Muscle of back (tissue), 13 donors: ENCODE measurements at places on chromosomes 13 and 19. TPM values are rescaled to one million over a fixed set of nuclear protein-coding genes. Genes with fewer than 3 reads are reported as not detected.
A peak's percentile ranks its signal among the peaks of the same experiment; 100 is the strongest.

- DNase-seq = no peak
These were observed 184.6 kb upstream of the SOX1 start for GRCh38 chr13:111882351-111882750.

DNA sequence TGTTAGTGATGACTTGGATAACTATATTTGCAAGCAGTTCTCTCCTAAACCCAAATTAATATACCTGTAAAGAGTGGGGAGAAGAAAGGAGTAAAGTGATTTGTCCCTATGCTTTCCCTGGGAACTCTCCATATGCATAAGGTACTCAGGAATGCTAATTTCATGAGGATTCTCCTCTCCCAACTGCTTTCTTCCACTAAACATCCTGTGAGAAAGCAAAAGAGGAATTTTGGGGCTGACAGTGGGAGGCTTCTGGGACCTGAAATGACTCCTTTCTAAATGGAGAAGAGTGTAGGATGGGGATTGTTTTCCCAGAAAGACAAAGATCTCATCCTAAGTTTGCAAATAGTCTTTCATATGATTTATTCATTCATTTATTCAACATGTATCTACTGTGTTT lies 250.5 kb downstream of the TDRD3 start:
- DNase-seq = no peak

Gene CRX
- not detected for polyA plus RNA-seq

GRCh38 chr13:113499936-113500335 lies 9.4 kb upstream of the DCUN1D2 start:
- no peak for DNase-seq

DNA sequence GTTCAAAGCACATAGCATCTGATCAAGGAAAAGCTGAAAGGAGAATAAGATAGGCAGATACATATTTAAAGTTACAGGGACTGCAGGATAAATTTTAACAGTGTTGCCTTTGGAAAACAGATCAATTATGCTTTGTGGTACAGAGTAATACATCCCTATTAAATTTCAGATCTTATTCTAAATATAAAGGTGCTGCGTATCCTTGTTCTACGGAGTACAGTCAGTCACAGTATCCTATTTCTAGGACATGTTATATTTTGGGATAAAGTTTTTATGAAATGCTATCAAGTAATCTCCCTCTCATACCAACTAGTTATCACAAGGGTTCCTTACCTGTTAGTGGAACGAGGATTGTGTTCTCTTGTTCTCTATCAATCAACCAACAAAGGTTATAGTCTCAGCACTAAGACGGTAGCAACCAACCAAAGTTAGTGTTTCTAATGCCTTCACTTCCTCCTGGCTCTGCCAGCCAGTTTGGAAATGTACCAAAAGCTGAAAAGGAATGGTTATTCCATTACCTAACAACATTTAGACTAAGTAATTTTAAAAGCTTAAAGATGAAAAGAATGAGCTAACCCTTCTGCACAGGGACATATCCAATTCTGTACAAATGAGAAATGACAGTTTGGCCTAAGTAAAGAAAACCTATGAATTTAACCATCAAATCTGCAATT lies 35.2 kb downstream of the TSC22D1 start:
- DNase-seq = peak; percentile 8

Gene DKKL1
- polyA plus RNA-seq = 2.5 TPM

DNA sequence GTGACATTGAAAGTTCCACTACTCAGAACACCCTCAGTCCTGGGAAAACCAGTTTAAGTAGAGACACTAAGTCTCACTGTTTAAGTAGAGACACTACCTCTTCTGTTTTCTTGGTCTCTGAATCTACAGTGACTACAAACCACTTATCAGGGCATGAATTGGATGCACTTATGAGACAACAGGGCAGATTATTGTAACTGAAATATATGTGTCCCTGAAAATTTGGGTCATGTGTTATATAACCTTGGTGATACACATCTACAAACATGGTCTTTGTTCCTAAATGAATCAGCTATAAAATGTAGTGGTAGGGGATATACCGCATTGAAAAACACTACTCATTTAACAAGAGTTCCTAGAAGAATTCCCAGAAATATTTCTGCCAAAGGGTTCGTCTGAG lies 55.7 kb downstream of the SERP2 start:
- no peak for DNase-seq
